Stimulated activated CD4-positive, alpha-beta T cell treated with anti-CD3 and anti-CD28 coated beads, TNF-alpha, amount 100 ng/mL, for 1 hour (primary cell): ENCODE measurements at places on chromosomes 3 and 15.

DNA sequence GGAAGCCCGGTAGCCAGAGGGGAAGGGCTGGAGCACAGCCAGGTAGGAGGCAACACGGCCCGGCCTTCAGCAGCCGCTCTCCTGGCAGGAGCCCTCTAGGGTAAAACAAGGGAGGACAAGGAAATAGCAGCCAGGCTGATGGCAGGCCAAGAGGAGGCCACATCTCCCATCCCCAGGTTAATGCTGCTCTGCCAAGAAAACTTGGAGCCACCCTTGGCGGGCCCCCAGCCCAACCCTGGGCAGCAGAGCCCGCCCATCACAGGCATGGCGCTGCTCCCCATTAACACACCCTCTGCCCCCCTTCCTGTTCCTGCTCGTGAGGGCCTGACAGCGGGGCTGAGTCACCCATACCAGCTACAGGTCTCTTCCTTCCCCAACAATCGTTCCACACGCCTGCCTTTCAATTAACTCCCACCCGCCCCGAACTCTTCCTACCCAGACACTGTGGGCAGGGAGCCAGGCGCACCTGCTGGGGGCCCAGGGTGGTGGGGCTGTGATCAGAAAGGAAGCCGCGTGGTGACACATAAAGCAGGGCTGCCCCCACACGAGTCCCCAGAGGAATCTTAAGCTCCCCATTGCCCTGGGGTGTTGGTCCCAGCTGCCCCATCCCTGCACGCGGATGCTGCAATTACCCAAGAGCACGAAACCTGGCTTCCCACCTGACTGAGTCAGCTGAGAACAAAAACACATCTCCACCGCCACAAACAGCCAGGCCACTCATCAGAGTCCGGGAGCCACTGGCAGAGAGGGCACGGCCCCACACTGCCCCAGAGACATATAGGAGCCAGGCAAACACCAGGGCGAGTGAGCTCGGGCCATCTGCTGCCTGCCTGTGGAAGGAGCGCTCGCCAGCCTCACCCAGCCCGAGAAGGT is at the start of gene C15orf62:
Gene C15orf62 (plus strand): TSS at position 707 of the 873 bp plus-strand sequence. CDS start 516 bp downstream, outside the sequence.
- peak; percentile 56 for DNase-seq

- DNase-seq: no peak
These were observed 72.6 kb downstream of the NAALADL2 start for GRCh38 chr3:174931473-174932353.

- no peak for DNase-seq
These were observed 394.0 kb downstream of the LRTM1 start for GRCh38 chr3:54533856-54534255.

- no peak for DNase-seq
These were observed 23.0 kb downstream of the MAGEF1 start for GRCh38 chr3:184688882-184689271.

DNA sequence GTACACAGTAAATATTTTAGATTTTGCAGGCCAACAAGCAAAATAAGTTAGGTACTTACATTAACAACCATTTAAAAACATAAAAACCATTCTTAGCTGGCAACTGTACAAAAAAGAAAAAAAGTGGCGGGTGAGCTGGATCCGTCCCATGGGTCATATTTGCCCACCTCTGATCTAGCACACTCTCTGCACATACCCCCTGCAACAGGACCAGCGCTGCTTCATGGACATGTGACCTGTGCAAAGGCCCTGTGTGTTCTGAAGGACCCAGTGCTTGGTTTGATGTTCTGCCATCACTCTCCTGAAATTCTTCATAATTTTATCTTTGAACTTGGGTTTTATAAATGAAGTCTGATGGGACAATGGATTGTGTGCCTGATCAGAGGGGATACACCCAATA is 72.5 kb upstream of the ACAN start:
- no peak for DNase-seq

- no peak for DNase-seq
These were observed 121.4 kb upstream of the GMNC start for GRCh38 chr3:190983875-190984274.

DNA sequence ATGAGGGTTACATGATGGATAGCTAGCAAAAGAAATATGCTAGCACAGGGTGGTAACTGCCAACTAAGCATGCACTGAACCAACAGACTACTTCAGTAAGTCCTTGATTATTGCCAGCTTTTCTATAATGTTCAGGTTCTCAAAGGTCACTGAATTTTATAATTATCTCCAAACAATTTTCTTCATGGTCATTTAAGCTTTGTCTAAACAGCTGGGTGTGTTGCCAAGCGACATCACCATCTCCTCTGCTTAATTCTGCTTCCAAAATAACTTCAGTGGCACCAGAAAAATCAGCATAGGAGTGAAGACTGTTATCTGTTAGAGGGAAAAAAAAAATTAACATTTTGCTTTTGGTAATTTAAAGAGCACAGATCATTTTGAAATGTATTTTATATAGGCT is 54.6 kb upstream of the TOP2B start:
- no peak for DNase-seq

GRCh38 chr3:15420871-15421270 is 6.5 kb downstream of the METTL6 start:
- DNase-seq: no peak

GRCh38 chr3:44235604-44236484 is 5.8 kb upstream of the TOPAZ1 start:
- DNase-seq: no peak

GRCh38 chr3:139537795-139538621 is 1.5 kb downstream of the RBP1 start:
- no peak for DNase-seq

DNA sequence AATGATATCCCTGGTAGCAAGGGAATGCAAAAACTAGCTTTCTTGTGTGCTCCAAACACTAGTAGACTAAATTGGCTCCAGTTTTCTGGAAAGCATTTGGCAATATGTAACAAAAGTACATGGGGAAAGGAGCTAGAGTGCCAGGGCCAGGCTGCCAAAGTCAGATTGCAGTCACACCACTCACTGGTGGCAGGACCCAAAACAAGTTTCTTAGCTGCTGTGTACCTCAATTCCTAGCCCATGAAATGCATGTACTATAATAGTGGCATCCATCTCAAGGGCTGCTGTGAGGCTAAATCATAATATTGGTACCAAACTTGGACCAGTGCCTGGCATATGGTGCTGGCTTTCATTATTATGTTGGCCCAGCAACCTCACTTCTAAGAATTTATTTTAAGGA is 49.3 kb downstream of the CLDN18 start:
- no peak for DNase-seq

- DNase-seq: no peak
These were observed 94.7 kb downstream of the TBL1XR1 start for GRCh38 chr3:177102553-177102952.

DNA sequence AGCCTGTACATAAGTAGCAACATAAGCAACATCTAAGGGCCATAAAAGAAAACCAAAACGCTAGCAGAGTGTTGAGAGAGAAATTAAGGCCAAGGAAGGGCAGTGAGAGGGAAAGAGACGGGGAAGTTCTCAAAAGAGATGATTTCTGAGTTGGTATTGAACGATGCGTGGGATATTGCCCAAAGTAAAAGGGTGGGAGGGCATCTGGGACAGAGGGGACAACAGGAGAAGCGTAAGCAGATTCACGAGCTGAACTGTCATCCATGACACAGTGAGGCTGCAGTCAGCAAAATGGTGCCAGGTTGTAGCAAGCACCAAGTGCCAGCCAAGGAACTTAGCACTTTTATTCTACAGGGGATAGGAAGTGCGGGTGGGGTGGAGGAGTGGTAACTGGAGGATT is 11.8 kb downstream of the NCEH1 start:
- DNase-seq: no peak

GRCh38 chr15:25890529-25890928 is 27.4 kb upstream of the ATP10A start:
- no peak for DNase-seq

DNA sequence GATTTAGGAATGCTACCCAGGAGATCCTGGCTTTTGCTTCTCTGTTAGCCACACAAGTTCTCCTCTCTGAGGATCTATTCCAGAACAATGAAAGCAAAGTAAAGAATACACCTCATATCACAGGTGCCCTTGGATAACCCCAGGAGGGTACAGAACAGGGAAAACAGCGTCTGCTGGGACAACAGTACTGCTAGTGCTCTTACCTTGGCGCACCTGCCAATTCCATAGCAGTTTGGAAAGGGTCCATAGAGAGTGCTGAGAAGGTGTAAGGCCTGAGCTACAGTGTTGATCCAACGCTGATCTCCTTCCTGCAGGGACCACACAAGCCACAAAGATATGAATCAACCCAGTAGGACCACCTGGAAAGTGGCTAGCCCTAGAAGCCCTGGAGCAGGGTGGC is 12.9 kb upstream of the PRC1 start:
- DNase-seq: no peak

GRCh38 chr15:98077186-98077585 is 116.7 kb downstream of the ARRDC4 start:
- no peak for DNase-seq

DNA sequence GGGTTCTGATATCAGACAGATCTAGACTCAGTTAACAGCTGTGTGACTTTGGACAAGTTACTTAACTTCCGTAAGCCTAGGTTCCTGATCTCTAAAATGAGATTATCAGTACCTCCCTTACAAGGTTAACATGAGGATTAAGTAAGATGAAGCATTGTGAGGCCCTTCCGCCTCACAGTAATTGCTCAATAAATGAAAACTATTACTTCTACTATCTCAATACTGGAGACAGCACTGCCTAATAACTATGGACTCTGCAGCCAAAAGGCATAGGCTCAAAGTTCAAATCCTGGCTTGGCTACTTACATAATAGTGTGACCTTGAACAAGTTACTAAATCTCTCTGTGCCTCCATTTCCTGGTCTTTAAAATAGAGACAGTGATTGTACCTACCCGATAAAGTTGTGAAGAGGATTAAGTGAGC is 82.0 kb upstream of the ATP11B start:
- no peak for DNase-seq

GRCh38 chr15:74978503-74978902 is 16.9 kb upstream of the SCAMP5 start:
- no peak for DNase-seq

GRCh38 chr15:70647396-70647795 is 116.0 kb downstream of the UACA start:
- no peak for DNase-seq

- DNase-seq: no peak
These were observed 148.6 kb upstream of the STT3B start for GRCh38 chr3:31384117-31384516.

DNA sequence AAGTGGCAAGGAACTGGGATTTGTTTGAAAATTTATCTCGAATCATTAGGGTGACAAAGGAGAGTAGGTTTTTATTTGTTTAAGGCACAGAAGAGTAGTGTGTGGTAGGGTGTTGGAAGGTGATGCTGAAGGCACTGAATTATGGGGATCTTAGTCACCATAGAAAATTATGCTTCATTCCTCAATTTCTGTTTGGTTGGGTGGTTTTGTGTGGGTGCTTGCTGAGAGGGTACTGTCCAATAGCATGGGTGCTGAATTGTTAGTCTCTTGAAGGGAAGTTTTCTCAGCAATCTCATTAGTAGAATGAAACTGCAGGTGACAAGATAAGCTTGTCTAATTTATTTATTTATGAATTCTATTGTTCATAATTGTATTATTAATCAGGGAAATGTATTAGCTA is 610.9 kb downstream of the AGBL1 start:
- no peak for DNase-seq

GRCh38 chr3:194976049-194976451 is 290.4 kb downstream of the FAM43A start:
- no peak for DNase-seq

- no peak for DNase-seq
These were observed 321.4 kb upstream of the IL12A start for GRCh38 chr3:159667261-159667660.

GRCh38 chr15:68277131-68277602 is 378 bp upstream of the FEM1B start:
- DNase-seq: peak; percentile 15

DNA sequence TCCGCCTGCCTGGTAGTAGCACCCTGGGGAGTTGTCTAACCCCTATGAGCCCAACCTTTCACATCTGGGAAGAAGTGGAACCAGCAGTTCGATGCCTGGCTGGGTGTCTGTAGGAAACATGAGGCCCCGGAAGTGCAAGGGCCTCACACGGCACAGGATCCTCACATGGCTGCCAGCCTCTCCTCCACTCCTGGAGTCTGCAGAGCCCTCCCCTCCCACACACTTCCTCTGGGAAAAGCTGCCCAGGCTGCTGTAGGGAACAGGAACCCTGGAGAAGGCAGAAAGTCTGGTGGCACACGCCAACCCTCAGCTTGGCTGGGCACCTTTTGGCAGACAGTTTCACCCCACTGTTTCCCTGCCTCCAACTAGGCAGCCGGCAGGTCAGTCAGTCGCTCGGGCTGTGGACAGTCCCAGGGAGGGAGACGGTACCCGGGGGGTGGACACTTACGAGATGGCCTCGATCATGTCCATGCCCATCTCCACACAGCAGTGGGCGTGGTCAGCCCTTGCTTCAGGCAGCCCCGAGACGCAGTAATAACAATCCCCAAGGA is 118.4 kb downstream of the ADCY5 start:
- DNase-seq: no peak

- no peak for DNase-seq
These were observed 23.7 kb downstream of the SATB1 start for GRCh38 chr3:18401300-18401961.

- DNase-seq: no peak
These were observed 490 bp upstream of the ALAS1 start for GRCh38 chr3:52197499-52197841.

- DNase-seq: no peak
These were observed 918.4 kb downstream of the NAALADL2 start for GRCh38 chr3:175777495-175777894.

DNA sequence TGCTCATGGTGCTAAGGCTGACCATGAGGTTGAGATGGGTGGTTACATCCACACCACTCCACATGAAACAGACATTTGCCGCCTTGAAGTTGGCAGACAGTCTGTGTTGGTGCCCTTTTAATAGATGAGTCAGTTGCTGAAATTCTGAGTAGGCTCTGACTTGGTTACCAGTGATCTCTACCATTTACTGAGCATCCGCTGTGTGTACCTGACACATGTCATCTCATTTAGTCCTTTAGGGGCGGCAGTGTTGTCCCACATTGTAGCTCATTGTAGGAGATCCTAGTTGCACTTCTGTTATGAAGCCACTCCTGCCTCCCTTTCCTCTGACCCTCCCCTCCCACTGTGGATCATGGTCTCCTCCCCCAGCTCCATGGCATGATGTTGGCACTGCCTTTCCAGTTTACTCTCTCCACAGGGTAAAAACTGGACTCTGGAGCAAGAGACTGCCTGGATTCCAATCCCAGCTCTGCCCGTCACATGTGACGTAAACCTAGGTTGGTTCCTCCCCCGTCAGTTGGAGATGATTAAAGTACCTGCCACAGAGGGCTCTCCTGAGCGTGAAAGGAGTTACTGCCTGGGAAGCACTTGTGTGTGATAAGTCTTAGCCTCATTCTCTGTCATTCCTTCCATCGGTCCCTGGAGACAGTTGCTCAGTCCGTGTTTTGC is 21.6 kb downstream of the SLCO3A1 start:
- no peak for DNase-seq
